T-helper 2 cell (primary cell): ENCODE measurements at places on chromosomes 13 and 19.

GRCh38 chr19:51181913-51182419 lies 39.9 kb downstream of the SIGLEC7 start:
- no peak for DNase-seq

DNA sequence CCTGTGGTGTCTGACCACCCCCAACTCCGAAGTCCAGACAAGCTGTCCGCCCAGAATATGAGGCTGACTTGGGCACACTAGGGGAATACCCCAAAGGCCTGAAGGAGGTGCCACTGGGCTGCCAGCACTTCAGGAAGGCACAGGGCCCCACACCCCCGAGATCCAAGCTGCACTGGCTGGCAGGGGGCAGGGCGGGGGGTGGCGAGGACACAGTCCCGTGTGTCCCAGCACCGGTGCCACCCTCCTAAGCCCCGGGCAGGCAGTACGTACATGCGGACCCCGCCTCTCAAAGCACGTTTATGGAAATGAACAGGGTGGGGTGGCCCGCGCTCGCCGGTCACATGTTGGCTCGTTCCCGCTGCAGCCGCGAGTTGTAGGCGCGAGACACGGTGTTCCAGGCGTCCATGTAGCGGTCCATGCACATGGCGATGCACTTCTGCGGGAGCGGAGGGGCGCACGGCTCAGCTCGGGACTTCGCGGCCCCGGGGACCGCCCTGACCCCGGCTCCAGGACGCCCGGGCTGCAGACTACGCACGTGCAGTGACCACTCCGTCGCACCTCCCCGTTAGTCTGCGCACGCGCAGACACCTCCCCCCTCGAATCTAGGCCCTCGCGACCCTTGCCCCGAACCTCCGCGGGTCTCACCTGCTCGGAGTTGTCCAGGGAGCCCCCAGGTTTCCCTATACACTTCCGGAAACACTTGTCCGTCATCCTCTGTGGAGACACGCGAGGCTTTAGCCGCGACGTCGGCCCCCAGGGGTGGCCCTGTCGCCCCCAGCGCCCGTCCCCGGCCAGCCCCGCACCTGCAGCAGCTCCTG lies 566 bp downstream of the TIMM13 start:
- peak; percentile 14 for DNase-seq

DNA sequence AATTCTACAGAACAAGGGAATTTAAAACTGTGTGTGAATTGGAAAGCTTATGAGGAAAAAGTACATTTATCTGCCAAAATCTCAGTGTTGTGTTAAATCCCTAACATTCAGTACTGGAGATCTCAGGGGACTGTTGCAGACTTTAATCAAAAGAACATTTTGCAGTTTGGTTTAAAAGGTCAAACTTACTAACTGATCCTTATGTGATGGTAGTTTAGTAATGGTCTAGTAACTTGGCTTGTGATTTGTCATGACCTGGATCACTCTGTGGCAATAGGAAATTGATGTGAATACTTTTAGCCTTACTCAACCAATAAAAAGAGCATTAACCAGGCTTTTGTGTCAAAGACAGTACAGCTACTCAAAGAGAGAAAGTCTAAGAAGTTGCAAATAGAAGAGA lies 862.1 kb upstream of the MIR17HG start:
- no peak for DNase-seq

DNA sequence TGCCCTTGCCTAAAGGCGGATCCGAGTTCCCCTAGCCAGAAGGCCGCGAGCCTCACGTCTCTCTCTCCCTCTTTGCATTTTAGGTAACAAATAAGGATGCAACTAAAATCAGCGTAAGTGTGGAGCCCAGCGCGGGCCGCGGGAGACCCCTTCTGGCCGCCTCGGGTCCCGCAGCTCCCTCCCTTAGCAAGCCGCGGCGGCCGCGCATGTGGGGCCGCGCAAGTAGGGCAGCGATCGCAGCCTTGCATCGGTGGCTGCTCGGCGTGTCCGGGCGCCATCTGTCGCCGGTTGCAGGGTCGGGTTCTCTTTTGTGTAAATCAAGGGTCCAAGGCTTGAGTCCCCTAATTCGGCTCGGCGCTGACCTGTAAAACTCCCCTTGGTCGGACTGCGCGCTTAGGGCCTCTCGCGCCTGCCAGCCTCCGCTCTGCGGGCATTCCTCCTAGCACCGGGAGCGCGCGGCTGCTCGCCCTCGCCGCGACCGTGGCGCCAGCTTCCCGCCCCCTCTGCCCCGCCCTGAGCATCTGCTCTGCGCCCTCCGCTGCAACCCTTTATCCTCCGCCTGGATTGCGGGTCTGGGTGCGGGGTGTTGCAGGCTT lies 2.7 kb downstream of the VSTM2B start:
- DNase-seq: no peak

- no peak for DNase-seq
Measured at GRCh38 chr13:91355099-91355825, 7.8 kb downstream of the MIR17HG start.

DNA sequence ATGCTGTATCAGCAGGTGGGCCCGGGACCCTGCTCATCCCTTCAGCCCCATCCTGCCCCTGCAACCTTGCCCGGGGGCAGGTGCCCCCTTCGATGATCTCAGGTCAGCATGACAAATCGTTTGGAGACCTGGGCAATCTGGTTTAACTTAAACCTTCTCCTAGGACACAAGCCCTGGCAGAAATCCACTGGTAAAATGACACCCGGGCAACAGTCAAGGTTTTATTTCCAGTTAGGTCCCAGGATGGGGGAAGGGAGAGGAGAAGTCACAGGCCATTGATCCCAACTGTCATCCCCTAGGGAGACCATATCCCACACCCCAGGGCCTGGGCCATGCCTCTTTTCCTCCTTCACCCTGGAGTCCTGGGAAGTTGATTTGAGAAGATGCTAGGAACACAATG lies 1.8 kb upstream of the PLIN5 start:
- DNase-seq: no peak

- no peak for DNase-seq
Measured at GRCh38 chr13:77476456-77476855, 59.0 kb upstream of the SCEL start.

- peak; percentile 61 for DNase-seq
Measured at GRCh38 chr19:50050406-50051227, 24.8 kb downstream of the ZNF473 start.

GRCh38 chr19:5177745-5178450 lies 162.7 kb downstream of the PTPRS start:
- no peak for DNase-seq

GRCh38 chr19:8370176-8371010 lies 6.4 kb downstream of the ANGPTL4 start:
- DNase-seq: no peak

DNA sequence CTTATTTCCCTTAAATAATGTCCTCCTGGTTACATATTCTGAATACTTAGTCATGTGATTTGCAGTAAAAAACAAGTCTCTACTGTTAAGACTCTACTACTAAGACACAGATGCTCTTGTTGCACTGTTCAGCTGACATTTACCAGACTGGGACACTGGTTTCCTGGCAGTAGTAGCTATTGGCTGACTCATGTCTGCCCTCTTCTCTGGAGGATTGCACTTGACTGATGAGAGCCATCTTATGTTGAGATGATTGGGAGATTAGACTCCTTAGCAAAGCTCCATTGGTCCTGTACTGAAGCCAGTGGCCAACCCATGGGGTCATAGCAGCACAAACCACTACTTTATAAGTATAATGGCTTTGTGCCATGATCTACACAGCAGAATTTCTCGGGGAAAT lies 1672.6 kb upstream of the PCDH20 start:
- DNase-seq: no peak

DNA sequence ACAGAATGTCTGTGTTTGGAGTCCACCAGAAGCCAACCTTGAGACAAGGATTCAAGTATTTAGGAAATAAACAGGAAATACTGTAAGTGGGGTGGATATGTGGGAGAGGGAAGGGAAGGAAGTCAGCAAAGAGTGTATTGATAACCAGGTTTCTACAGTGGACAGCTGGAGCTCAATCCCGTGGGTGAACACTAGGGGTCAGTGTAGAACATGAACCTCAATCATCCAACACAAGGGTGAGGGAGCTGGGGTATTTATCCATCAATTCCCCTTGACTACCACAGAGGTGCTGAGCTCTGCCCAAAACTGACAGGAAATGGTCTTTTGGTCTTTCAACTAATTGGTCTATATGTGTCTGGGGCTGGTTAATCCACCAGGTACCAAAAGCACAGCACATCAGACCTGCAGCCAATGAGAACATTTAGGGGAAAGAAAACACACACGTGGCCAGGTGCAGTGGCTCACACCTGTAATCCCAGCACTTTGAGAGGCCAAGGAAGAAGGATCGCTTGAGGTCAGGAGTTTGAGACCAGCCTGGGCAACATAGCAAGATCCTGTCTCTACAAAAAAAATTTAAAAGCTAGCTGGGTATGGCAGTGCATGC lies 5.6 kb upstream of the SYDE1 start:
- peak; percentile 47 for DNase-seq

DNA sequence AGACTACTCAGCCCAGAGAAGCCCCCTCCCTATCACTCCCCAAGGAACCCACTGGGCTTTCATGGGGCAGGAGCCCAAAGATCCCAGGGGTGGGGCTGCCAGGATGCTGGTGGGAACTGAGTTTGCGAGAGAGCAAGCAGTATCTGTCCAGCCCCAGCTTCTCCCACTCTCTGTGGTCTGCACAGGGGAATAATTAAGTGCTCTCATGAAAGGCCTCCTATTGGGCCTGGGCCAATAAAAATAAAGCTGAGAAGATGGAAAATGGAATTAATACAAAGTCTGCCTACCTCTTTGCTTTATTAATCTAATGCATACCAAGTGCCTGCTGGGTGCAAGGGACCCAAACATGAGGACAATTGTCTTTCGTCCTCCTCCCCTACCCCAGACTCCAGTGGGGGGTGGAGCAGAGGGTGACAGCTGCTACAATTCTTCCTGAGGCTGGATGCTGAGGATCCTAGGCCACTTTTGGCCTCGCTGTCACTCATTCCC lies 5.4 kb downstream of the DDX39A start:
- DNase-seq: no peak

- no peak for DNase-seq
Measured at GRCh38 chr19:30361721-30362120, 10.5 kb upstream of the ZNF536 start.

DNA sequence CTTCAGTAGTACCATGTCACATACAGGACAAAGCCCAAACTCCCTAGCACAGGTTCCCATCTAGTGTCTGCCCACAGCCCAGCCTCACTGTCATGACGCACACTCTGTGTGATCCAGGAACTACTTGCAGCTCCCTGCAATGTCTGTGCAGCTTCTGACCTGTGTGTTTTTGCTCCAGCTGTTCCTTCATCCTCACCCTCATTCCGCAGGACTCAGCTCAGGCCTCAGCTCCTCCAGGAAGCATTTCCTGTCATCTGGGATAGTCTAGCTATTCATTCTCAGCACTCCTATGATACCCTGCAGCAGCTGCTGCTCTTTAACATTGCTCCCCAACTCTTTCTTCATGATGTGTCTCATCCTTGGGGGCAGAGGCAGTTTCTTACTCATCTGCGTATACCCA lies 56.1 kb downstream of the ENOX1 start:
- DNase-seq: no peak

- DNase-seq: no peak
Measured at GRCh38 chr13:29515372-29515771, 80.1 kb downstream of the SLC7A1 start.

DNA sequence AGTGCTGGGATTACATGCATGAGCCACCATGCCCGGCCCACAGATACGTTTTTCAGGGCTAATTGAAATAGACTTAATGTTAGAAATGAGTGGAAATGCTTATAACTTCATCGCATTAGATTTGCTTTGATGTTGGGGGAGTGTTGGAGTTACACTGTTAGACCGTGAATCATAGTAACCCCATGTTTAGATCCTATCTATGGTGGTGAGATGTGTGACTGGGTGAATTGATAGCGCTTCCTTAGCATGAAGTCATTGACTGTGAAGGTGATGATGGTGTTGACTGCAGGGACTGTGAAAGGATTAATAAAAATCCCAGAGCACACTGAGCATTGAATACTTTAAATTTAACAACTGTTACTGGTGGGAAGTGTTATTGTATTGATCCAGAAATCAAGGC lies 1.7 kb downstream of the ZNF264 start:
- no peak for DNase-seq

- DNase-seq: no peak
Measured at GRCh38 chr13:100443278-100443997, 145.2 kb downstream of the GGACT start.

DNA sequence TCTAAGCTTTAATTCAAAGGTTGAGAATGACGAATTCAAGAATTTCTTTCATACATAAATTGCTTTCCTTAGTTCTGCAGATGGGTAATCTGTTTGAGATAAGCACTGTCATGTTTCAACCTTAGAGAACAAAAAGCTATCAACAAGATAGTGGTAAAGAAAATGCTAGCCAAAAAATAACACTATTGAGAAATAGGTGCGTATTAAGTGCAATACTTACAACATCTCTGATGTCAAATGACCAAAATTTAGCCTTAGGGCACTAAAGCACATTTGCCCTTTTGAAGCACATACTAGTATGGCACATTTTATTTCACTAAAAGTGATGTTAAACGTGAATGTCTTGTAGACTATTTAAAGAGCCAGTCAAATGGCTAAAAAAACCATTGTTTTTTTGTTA lies 4.9 kb downstream of the KBTBD6 start:
- no peak for DNase-seq

- no peak for DNase-seq
Measured at GRCh38 chr13:70644052-70644451, 535.8 kb upstream of the KLHL1 start.

DNA sequence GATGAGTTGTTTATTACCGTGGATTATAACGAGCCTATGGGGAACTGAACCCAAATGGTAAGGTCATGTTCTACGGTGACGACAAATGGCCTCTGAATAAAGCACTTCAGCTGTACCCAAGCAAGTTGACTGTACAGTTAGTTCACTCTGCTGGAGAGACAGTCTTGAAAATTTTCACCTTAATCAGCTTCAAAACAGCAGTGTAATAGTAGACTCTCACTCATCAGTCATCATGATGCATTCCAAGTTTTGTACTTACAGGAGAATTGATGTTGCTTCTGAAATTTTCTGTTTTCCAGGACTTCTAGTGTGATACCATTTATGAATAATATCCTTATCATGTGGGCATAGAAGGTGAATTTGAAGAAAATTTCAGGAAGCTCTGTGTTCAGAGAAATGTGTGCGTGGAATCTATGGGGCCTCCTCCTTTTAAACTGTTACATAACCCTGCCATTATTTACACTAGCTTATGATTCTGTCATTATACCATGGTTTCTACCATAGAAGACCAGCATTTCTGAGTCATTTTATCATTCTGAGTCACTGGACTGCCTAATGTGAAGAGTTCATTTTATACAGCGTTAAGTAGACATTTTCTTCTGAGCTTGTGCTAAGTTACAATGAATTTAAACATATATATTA lies 96.9 kb downstream of the WDFY2 start:
- no peak for DNase-seq

GRCh38 chr13:106172176-106172905 lies 363.1 kb downstream of the EFNB2 start:
- DNase-seq: no peak

- DNase-seq: no peak
Measured at GRCh38 chr13:31350560-31350959, 150.8 kb downstream of the B3GLCT start.

- no peak for DNase-seq
Measured at GRCh38 chr13:100644371-100644770, 30.2 kb downstream of the TMTC4 start.
